ENCODE measurements at places on chromosomes 13 and 19.
A peak's percentile ranks its signal among the peaks of the same experiment; 100 is the strongest.

DNA sequence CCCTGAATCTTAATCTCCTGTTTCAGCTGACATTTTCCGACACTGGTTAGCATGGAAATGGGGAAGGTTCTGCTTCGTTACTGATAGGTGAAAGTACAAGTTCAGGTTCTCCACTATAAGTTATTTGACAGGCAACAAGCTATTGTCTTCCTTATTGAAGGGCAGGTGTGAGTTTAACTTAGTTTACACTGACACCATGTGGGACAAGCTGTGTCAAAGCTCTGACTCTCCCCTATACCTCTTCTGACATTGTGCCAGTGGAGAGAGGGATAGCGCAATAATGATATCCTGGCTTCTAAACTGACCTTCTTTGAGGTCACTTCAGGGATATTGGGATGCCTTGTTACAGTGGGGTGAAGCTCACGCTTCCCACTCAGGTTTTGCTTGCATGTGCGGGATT is 587.0 kb upstream of the SLITRK5 start:
- no peak for DNase-seq

- DNase-seq = peak; percentile 21
Measured at GRCh38 chr13:40776681-40777165, 5.7 kb upstream of the MRPS31 start.

DNA sequence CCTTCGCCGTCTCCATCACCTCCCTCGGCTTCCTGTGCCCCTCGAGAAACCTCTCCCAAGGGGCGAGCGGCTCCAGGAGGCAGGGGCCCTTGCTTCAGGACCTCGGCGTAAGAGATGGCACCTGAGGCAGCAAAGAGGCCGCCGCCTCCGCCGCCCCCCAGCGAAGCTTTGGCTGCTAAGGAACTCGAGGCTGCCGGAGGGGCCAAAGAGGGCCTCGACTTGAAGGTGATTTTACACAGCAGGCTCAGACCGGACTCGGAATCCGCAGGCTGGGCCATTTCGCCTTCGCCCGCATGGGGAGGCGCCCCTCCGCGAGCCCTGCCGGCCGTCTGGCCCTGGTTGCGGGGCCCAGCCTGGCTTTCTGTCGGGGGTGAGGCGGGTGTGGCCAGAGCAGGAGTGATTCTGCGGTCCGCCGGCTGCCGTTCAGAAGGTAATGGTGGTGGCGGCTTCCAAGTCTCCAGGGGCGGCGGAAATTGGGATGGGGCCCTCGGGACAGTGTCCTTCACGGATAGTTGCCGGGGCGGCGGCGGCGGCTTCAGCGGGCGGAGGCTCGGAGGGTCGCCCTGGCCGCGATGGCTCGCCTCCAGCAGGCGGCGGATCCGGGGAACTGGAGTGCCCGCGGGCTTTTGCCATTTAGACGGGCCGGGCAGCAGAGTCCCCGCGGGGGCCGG is 1.4 kb downstream of the GGN start:
- no peak for DNase-seq

DNA sequence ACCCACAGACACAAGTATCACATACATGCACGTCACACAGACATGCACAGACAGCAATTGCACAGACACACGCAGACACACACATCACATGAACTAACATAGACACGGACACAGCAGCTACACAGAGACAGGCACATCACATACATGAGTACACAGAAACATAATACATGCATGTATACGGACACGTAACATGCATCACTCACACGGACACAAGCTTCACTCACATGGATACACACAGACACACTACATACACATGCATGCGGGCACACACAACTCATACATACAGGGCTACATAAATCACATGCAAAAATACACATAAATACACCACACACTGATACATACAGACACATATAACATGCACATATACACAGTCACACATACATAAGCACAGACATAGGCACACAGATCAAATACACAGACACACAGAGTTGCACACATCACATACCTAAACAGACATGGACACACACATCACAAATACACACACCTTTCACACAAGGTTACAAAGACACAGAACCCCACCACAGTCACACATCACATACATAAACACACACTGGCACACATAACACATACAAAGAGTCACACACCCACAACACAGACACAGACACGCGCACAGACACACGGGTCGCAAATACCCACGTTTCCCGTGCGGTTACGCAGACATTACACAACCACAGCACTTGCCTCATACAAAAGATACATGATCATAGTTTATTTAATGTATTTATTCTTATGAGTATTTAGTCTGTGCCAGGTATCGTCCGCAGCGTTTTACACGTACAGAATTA is 1.1 kb upstream of the LMTK3 start:
- DNase-seq = no peak

- DNase-seq = no peak
Measured at GRCh38 chr19:10422046-10422461, 1.7 kb downstream of the PDE4A start.

DNA sequence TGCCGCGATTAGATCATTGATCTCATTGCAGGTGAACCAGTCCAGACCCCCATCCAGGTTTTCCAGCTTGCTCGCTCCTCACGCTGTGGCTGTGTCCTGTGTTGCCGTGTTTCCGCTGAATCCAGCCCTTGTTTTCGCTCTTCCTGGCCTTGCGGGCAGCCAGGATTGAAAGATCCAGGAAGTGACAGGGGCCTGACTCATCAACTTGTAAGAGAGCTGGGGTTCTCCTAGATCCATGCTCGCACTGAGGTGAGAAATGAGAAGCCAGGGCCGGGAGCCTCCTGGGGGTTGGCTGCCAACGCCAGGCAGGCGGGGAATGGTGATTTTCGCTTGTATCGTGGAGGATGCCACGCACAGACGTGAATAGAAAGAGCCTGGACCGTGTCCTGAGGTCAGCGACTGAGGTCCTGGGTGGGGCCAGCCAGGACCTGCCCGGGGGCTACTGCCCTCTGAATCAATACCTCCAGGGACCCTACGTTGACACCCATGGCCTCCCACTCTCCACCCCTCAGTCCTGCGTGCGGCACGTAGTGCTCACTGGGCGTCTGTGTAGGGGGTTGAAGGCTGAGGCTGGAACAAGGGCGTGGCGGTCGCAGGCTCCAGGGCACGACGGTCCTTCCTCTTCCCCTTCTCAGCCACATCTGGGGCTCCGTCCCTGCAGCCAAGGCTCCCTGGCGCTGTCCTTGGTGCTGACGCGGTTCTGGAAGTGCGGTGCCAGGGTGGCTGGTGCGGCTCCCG is 7.3 kb upstream of the PTPRH start:
- DNase-seq = peak; percentile 11

- no peak for DNase-seq
Measured at GRCh38 chr13:60501236-60501635, 104.2 kb downstream of the TDRD3 start.

GRCh38 chr13:68929075-68929745 is 1178.4 kb upstream of the ATXN8OS start:
- no peak for DNase-seq

GRCh38 chr19:2949939-2950285 is 5.1 kb upstream of the ZNF77 start:
- no peak for DNase-seq

GRCh38 chr19:19140476-19140875 is 2.2 kb upstream of the TMEM161A start:
- DNase-seq = no peak

DNA sequence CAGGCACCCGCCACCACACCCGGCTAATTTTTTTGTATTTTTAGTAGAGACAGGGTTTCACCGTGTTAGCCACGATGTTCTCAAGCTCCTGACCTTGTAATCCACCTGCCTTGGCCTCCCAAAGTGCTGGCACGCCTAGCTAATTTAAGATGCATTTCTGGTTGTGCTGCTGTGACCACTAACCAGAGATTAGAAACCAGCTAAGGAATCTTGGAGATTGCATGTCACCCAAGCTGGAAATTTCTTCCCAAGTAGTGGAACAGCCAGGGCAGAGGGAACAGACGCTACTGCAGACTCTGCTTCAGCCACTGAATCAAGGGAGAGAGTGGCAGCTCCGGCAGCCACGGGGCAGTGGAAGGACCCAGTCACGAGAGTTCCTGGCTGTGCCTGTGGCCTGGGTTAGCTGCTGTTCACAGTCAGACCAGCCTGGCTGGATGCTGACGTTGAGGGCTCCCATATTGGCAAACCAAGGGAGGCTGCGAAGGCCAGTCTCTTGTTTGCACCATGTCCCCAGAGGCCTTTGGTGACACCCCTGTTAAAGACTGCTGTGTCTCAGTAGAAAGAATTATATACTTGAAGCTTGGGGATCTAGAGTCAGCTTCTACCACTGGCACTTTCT is 7.9 kb downstream of the TPM4 start:
- DNase-seq = no peak

DNA sequence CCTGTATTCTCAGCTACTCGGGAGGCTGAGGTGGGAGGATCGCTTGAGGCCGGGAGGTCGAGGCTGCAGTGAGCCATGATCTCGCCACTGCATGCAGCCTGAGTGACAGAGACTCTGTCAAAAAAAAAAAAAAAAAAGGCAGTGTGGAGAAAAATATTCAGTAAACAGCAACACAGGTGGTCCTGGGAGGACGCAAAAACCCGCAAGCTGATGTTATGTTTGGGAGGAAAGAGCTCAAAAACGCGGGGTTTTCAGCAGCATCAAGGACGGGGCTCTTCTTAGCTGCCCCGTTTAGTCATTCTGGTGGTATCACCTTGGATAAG is 599 bp upstream of the ZNF784 start:
- DNase-seq = no peak

DNA sequence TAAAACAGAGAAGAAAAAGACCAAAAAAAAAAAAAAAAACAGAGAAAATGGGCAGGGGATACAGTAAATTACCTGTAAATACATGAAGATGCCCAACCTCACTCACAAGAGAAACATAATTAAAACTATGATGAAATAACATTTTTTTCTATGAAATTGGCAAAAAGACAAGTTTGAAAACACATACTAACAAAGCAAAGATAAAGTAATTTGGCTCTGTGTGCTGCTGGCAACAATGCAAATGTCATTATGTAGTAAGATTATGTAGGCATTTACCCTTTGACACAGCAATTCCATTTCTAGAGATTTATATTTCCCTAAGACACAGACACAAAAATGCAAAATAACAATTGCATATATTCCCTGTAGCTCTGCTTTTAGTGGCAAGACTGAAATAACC is 20.2 kb downstream of the ZC3H13 start:
- no peak for DNase-seq

- DNase-seq = no peak
Measured at GRCh38 chr13:100315522-100315921, 226.6 kb downstream of the PCCA start.

GRCh38 chr13:44084146-44084545 is 204.4 kb downstream of the LACC1 start:
- no peak for DNase-seq

DNA sequence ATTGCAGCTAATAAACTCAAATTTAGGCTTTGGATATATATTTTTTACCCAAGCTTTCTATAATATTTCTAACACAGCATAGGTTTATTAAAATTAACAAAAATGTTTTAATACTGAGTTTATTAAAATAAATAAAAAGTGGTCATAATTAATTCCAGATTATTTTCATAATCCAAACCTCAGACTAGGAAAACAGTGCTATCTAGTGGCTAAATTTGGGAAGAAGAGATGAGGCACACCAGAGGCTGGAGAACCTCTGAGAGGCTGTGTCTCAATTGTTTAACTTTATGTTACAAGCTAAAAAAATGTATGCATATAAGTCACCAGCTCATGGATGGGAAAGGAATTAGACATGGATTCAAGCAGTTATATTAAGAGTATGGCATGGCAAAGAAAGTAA is 392.5 kb downstream of the DIAPH3 start:
- no peak for DNase-seq

DNA sequence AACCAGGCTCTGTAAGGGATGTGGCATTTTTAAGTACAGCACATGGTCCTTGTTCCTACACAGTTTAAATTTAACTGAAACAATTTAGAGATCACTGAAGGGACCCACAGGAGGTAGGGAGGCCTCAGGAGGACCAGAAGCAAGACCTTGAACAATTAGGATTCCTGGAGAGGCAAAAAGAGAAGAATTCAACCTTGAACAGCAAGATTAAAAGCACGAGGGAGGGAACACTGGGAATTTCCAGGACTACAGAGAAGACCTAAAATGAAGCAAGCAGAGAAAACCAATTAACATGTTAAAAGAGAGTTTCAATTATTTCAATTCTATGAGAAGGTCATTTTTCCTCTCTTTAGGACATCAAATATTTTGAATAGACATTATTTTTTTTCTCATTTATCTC is 160.3 kb downstream of the KCTD12 start:
- no peak for DNase-seq

DNA sequence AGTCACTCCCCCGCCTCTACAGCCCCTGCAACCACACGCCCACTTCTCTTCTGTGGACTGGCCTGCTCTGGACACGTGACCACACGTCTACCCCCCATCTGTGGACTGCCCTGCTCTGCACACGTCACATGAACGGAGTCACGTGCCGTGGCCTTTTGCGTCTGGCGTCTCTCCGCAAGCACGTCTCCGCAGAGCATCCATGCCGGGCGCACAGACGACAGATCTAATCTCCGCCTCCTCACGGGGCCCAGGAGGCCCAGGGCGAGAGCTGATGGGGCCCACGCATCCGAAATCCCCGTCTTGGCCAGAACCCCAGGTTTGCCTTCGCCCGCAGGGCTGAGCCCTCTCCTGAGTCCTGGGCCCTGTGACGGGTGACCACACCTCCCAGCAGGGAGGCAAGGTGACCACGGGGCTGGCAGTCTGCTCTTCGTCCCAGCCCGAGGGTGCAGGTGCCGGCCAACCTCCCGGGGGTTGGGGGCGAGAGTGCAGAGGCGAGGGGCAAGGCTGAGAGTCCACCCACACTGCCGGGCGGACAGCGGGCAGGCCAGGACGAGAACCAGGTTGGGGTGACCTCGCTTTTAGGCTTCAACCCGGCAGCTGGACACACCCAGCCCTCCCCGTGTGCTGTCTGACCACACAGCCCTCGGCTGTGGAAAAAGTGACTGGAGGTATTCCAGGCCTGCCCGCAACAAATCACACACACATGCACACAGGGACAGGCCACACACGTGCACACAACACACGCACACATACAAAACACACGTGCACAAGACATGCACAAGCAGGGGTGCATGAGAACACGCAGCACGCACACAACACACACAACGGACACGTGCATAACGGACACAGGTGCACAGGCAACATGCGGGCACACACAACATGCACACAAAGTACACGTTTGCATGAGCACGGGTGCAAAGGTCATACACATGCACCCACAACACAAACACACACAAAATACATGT is 3.9 kb downstream of the SBNO2 start:
- no peak for DNase-seq

DNA sequence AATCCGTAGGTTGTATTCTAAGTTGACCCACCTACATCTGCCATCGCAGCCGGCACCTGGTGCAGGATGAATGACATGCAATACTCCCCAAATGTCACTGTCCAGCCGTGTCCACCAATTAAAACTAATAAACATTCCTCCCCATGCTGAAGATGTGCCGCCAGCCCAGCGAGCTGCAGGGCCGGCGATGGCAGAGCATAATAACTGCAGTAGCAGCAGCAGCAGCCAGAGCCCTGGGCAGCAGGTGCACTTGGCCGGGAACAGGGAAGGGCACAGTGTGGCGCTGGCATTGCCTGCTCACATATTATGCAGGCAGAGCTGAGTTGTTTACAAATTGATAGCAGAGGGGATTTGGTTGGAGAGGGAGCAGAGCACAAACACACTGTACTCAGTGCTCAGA is 754.9 kb downstream of the OLFM4 start:
- no peak for DNase-seq

GRCh38 chr13:44237881-44238421 is 135.7 kb upstream of the SERP2 start:
- no peak for DNase-seq

- no peak for DNase-seq
Measured at GRCh38 chr19:6271251-6271650, 8.5 kb downstream of the MLLT1 start.

GRCh38 chr13:110397436-110398115 is 90.5 kb downstream of the COL4A2 start:
- no peak for DNase-seq

GRCh38 chr19:58558066-58558622 is at the start of gene UBE2M:
Gene UBE2M (minus strand): TSS chr19:58558611. CDS start chr19:58558381, 230 bp downstream.
- no peak for DNase-seq
